ENCODE measurements at places on chromosomes 3 and 15. TPM values are rescaled to one million over a fixed set of nuclear protein-coding genes. Genes with fewer than 3 reads are reported as not detected.

DNA sequence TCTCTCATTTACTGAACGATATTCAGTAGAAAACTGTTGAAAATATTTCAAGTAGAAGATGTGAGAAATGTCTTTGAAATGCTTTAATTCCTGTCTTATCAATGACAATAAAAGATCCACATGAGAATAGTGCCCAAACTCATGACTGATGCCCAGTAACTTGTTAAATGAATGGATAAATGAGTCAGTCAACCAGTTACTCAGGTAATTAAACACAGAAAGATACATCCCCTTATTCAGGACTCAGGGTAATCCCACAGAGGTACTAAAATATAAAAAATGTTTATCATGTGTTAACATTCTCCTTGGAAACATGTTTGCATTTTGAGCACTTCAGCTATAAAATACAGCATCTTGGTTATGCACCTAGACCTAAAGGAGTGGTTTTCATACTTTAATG, 169.5 kb downstream of the MBNL1 start:
- no peak for DNase-seq

- DNase-seq: no peak
Observed at GRCh38 chr3:184730924-184731323, 19.1 kb upstream of the MAGEF1 start.

GRCh38 chr3:138434875-138435772, 708 bp downstream of the ESYT3 start:
- DNase-seq: no peak

Gene MINAR1
- 17.7 TPM for total RNA-seq

DNA sequence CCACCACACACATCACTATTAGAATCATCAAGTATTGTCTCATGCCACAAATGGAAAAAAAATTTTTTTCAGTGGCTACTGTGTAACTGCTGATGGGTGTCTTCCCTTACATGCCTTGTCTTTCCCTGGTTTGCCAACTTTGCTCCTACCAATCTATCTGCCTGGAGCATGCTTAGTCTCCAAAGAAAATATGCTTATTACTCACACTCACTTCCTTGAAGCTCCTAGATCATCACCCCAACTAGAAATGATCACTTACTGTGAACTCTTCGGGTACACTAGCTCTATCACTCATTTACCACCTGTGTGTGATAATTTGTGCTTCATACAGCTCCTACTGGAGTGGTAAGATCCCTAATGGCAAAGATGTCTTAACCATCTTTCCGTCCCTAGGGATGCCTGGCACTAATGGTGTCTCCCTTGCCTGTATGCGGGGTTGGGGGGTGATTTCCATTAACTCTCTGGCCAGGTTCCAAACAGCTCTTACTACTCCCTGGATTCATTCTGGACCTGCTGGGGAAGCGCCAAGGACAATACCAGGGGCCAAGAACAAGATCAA, 799 bp downstream of the VPS33B start:
- no peak for DNase-seq

- no peak for DNase-seq
Observed at GRCh38 chr3:101279765-101280385, 40.5 kb downstream of the IMPG2 start.

Gene PAQR9
- 1.4 TPM for total RNA-seq

DNA sequence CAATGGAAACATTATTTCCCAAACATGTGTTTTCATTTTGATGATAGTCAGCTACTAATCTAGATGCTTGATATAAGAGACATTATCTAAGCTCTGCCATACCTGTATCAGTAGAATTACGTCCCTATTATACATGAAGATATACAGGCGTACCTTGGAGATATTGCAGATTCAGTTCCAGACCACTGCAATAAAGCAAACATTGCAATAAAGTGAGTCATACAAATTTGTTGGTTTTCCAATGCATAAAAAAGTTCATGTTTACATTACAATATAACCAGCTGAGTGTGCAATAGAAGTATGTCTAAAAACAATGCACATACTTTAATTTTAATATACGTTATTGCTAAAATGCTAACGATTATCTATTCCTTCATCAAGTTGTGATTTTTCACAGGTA, 236.0 kb upstream of the ZNF717 start:
- no peak for DNase-seq

Gene RPL32
- 1,138 TPM for total RNA-seq

Gene IMPDH2
- total RNA-seq: 134 TPM

- DNase-seq: no peak
Observed at GRCh38 chr15:61415617-61416120, 186.6 kb upstream of the RORA start.

GRCh38 chr15:91150502-91151160, 50.6 kb downstream of the SV2B start:
- peak; percentile 62 for DNase-seq

GRCh38 chr3:107845380-107846278, 245.2 kb downstream of the CD47 start:
- no peak for DNase-seq

Gene THBS1
- total RNA-seq: 58.4 TPM

Gene RTP1
- 0.27 TPM for total RNA-seq

- DNase-seq: no peak
Observed at GRCh38 chr15:44261007-44261706, 27.4 kb upstream of the GOLM2 start.

GRCh38 chr3:183745300-183746098, 47.9 kb downstream of the YEATS2 start:
- DNase-seq: no peak

- DNase-seq: no peak
Observed at GRCh38 chr3:134654031-134654430, 3.2 kb upstream of the KY start.

DNA sequence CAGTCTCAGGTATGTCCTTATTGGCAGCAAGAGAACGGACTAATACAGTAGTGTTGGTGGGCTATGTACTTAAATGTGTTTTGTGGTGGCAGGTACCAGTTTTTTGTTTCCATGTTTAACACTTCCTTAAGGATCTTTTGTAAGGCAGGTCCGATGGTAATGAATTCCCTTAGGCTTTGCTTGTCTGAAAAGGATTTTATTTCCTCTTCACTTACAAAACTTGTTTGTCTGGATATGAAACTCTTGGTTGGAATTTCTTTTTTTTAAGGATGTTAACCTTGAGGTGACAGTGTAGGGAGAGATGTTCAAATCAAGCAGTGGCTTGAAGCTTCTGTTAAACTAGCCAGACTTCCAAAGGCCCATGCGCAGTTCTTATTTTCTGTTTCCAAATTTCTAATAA, 122.2 kb upstream of the FGF7 start:
- DNase-seq: no peak

- no peak for DNase-seq
Observed at GRCh38 chr3:177111541-177111949, 85.7 kb downstream of the TBL1XR1 start.

Gene ALG3
- total RNA-seq: 13.7 TPM

Gene MRPS22
- total RNA-seq: 48.0 TPM

Gene CHCHD4
- 5.4 TPM for total RNA-seq

Gene SGO1
- total RNA-seq: 6.8 TPM

Gene EIF3J
- 50.4 TPM for total RNA-seq

- no peak for DNase-seq
Observed at GRCh38 chr3:37489355-37489754, 315.0 kb upstream of the LRRFIP2 start.

- DNase-seq: no peak
Observed at GRCh38 chr3:136332302-136332701, 82.2 kb downstream of the PCCB start.

Measured in cerebellum (tissue), 4 donors.